Stimulated activated naive CD8-positive, alpha-beta T cell treated with anti-CD3 and anti-CD28 coated beads, Interleukin-15, Interleukin-2, amounts not matched to agents 100 U/mL and 50 U/mL, for 24 hours (primary cell): ENCODE measurements at places on chromosomes 11 and 22.

DNA sequence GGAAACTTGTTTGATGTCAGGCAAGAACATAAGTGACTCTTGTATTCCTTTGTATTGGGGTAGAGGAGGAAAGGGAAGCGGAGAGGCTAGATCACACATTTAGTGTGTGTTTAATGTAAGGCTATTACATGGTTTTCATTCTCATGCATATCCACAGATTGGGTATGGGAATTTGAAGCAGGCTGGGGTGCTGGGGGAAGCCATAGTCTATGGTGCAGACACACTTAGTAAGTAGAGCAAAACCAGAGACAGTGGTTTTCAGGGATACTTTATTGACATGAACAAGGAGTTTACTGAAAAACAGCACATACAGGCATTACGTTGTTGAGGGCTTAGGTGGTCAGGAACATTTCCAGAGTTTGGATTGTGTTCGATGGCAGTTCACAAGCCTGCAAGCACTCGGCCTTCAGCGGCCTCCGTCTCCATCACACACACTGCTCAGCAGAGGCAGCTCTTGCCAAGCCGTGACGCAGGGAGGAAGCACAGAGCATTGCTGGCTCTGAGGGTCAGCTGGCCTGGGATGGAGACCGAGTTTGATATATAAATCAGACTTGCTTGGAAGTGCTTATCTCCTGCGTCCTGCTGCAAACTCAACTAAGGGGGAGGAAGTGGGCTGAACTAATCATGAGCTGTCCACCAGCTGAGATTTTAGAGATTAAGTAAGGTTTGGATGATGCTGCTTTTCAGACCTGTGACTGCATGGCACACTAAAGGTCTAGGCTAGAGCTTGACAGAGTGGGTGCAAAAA is 25.3 kb downstream of the SCN3B start:
- no peak for DNase-seq

- peak; percentile 61 for DNase-seq
Observed at GRCh38 chr22:48574776-48575617, 1252.7 kb downstream of the BRD1 start.

GRCh38 chr11:10725907-10726253 is 25.2 kb upstream of the CTR9 start:
- no peak for DNase-seq

DNA sequence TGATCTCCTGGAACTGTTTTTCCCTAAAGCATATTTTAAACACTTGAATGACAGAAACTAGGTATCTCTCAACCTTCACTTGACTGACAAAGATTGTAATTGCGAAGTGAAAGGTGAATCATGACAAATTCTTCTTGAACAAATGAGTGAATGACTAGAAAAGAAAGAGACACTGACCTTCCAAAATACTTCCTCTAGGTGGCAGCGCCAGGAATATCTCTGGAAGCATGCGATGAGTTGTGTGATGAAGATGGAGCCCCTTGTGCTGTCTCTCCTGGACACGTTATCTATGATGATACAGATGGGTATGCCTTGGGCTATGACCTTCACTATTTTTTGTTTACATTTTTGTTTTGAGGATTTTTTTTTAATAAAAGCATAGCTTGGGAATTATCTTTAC is 7.0 kb upstream of the CASP12 start:
- no peak for DNase-seq

DNA sequence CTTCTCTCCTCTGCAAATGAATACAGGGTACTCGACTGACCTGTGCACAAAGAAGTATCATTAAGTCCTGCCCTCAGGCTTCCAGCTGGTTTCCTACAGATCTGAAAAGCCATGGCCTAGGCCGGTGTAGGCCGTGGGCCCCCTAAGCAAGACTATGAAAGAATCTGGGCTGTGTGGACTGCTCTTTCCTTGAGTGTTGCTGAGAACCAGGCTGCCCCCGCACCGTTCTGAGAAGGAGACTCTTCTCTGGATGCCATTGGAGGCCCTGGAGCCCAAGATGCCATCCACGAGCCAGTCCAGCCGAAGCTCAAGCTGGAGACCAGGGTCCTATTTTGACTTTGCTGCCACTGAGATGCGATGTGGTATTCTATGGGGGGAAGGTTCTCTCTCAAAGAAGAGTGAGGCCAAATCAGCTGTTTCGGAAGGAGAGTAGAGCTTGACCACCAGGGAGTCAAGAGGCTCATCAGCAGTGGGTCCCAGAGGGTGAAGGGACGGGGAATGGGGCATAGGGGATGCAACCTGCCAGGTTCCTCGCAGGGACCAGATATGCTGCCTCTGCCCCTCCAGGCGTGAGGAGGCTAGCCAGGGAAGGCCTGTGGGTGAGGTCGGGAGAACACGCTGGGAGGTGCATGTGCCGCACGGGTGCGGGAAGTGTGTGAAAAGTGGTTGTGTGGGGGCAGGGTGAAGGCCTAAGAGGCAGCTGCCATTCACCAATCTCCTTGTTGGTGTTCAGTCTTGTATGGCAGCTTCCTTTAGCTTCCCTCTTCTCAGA is 96.4 kb upstream of the B3GAT1 start:
- DNase-seq = no peak

DNA sequence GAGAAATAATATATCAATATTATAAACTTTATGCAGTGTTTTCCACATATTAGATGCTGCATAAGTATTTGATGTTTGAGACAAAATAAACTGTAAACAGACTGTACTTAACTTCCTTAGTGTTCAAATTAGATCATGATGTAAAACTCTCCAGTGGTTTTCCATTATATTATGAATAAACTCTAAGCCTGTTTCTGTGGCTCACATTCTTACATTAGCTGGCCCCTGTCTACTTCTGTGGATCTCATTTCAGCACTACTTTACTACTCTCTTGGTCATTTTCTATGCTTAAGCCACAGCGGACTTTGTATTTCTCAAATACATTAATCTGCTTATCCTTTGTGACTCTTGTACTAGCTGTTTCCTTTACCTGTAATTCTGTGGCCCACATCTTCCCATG is 55.6 kb downstream of the ARHGEF12 start:
- no peak for DNase-seq

DNA sequence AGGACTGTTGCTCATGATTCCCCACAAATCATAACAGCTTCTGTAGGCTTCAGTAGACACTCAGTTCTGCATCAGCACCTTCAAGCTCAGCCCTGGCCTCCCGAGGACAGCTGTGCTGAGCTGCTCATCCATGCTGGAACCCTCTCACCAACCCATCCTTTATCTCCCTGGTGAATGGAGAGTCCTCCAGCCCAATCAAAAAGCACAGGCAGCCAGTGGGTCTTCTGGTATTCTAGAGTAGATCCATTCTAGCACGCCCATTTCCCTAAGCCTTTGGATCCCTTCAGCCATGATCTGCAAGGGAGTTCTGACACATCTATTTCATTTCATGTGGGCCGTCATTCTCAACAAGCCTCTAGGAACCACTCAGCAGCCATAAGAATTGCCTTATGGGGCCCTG is 44.6 kb upstream of the SPATA19 start:
- no peak for DNase-seq

DNA sequence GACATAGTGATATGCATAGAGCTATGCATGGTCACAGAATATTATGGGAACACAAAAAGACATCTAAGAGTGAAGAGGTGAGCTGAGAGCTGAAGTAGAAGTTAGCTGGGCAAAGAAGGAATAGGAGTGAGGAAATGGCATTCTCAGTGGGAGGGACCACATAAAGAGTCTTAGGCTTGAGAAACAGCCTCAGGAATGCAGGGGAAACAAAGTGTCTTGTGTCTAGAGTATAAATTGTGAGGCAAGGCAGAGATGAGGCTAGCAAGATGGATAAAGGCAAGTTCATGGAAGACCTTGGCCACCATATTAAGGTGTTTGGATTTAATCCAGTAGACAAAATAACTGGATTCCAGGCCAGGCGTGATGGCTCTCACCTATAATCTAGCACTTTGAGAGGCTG is 40.6 kb upstream of the CRTAM start:
- DNase-seq = no peak

DNA sequence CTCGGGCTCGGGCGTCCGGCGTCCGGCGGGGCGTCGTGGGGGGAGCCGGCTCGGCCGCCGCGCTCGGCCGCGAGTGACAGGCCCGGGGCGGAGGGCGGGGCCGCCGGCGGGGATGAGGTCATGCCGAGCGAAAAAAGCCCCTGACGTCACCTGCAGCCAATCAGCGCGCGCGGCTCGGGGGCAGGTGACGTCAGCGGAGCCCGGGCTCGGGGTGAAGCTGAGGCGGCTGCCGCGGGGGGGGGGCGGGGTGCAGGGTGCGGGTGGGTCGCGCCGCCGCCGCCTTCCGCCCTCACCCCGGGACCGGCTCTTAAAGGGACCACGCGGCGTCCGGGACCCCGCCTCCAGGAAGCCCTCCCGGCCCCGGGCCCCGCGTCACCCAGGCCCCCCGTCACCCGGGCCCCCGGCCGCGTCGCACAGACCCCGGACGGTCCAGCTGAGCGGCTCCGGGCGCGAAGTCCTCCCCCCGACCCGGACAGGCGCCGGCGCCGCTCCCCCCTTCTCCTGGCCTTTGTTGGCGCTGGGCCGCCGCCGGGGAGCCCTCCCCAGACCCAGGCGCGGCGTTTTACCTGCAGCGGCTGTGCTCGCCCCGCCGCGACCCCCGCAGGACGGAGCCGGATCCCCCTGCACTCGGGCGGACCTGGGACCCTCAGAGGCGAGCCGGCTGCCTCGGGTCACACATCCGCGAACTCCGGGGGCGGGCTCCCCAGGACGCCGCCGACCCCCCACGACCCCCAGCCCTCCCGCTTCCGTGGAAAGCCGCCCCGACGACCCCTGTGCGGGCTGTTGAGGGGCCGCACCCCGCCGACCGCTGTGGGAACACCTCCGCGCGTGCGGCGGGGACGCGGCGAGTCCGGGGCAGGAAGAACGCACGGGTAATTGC is at the start of gene DUSP8:
Gene DUSP8, minus strand, starts transcription at position 75 of the 880 bp plus-strand sequence. CDS start 6,445 bp downstream, outside the sequence.
- DNase-seq = peak; percentile 92

GRCh38 chr11:108698844-108699642 is 34.2 kb downstream of the DDX10 start:
- DNase-seq = no peak

GRCh38 chr11:27392278-27393114 is 29.5 kb upstream of the CCDC34 start:
- DNase-seq = no peak

DNA sequence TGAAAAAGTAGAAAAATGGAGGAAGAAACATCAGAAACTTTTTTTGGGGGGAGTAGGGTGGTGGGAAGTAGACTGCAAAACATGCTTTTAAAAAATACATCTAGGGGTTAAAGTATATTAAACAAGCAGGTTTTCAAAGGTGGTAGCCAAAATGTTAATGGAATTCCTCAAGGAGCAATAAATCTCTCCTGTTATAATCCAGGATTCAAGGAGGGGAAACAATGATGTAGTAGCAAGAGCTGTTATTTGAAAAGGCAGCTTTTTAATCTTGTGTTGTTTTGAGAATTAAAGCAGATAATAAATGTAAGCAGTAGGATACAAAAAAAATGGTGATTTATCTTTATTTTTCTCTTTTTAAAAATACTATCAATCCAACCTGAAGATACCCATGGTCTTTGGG is 736.5 kb upstream of the CCDC90B start:
- no peak for DNase-seq

GRCh38 chr22:23910496-23911190 is 16.5 kb downstream of the MIF start:
- DNase-seq = no peak

DNA sequence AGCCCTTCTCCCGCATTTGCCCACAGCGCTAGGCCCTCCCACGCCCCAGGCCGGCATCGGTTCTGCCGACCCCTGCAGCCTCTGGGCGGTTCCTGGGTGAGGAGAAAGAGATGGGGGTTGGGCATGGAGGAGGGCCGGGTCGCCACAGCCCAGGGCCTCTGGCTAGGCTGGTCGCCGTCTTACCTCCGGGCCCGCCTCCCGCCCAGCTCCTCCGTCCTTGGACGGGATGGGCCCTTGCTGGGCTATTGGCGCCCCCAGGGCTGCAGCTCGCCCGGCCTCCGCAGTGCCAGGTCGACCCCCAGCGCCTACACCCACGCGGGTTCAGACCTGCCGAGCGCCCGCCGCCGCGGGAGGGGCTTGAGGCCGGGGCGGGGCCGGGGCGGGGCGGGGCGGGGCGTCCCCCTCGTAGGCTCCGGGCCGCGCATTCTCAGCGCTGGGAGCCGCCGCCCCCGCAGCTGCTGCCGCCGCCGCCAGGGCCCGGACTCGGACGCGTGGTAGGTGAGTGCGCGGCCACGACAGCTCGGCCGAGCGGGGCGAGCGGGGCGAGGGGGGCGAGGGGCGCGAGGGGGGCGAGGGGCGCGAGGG is at the start of gene CD151:
Gene CD151, plus strand, starts transcription at position 424 of the 585 bp plus-strand sequence. CDS start 3,118 bp downstream, outside the sequence.
- DNase-seq = peak; percentile 67

DNA sequence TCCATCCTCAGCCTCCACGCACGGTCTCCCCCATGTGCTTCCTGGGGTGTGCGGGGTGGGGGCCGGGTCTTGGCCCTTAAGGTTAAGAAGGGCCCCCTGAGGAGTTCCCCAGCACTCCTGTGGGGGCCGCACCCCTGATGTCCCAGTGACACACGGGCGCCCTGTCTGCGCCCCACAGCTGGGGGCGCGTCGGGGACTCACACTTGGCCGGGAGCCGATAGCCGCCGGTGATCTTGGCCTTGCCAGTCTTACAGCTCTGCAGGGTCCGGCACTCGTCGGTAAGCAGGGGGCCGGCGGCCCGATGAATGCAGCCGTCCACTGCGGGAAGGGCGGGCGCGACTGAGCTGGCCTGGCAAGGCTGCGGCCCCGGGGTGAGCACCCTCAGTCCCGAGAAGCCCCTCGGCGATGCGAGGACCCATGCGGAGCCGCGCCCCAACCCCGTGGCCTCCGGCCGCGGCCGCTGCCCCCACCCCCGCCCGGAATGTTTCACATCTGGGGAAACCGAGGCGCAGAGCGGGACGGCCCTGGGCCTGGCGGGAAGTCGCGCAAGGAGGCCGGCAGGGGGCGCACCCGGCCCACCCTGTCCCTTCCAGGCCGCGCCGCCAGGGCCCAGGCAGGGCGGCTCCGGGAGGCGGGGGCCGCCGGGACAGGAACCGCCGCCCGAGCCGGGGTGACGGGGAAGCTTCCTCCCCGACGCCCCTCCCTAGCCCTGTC is 13.9 kb downstream of the OTUB1 start:
- DNase-seq = peak; percentile 79

DNA sequence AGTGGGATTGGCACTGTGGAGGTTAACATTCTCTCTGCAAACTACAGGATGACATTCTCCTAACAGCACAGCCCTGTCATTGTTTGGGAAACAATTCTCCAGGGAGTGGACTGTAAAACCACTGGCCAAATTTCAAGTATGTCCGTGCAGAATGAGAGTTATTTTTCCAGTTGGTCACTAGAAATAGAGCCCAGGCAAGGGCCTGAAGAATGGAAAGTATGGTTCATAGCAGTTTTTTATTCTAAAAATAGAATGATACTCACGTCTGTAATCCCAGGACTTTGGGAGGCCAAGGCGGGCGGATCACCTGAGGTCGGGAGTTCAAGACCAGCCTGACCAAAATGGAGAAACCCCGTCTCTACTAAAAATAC is 39.0 kb upstream of the CD44 start:
- no peak for DNase-seq

GRCh38 chr22:22094921-22095320 is 112.3 kb upstream of the TOP3B start:
- no peak for DNase-seq

- DNase-seq = no peak
Observed at GRCh38 chr22:22424210-22424800, 84.2 kb downstream of the ZNF280B start.

- DNase-seq = peak; percentile 60
Observed at GRCh38 chr11:15101072-15101709, 13.5 kb upstream of the INSC start.
